ENCODE measurements at places on chromosomes 3 and 15.

DNA sequence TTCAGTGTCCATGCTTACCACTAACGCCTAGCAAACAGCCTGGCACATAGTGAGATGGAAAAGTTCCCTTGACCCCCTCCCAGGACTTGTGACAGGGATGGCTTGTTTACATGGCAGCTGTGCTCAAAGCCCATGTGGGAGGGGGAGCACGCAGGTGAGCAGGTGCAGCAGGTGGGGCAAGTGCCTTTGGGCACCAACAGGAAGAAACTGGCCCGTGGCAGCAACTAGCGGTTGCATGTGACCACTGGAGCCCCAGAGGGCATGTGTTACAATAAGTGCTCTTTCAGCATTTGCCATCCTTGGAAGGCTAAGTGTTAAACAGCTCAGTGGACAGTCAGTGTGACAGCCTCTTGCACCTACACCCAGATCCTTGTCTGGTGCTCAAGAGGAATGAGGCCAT is 734.6 kb downstream of the TUSC7 start:
- DNase-seq = no peak

DNA sequence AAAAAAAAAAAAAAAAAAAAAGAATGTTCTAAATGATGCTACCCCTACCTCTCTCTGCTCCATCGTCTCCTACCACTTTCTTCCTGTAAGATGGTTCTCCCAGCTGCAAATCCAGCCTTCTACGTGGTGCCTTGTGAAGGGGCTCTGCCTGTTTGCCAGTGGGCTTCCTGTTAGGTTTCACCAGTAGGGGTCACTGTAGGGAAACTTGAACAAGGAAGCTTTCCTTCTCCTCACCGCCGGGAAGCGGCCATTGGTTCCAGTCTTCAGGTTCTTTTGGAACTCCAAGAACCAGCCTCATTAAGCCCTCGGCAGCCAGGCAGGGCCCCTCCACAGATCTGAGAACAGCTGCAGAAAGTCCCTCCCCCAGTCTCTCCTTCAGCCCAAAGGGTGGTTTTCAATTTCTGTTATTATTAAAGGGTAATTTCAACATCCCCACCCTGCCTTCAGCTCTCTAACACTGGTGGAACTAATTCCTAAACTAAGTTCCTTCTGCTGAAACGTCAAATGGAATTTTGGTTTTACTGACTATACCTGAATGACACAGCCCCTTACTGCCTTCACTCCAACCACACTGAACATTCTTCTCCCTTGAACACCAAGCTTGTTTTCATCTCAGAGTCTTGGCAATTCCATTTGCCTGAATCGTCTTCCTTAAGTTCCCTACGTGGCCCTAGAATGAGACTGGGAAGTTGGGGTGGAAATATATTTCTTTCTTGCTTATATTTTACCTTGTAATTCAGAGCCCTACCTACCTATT is 13.5 kb downstream of the MCCC1 start:
- no peak for DNase-seq

- no peak for DNase-seq
These were observed 65.7 kb downstream of the SYNM start for GRCh38 chr15:99170476-99171065.

- no peak for DNase-seq
These were observed 2.5 kb upstream of the EFCC1 start for GRCh38 chr3:128998561-128998960.
